ENCODE measurements at places on chromosomes 1 and 21. TPM values are rescaled to one million over a fixed set of nuclear protein-coding genes. Genes with fewer than 3 reads are reported as not detected.

The CRABP2 gene
- 6.8 TPM for total RNA-seq

The EPHA8 gene
- total RNA-seq = 6.0 TPM

The KCND3 gene
- 6.6 TPM for total RNA-seq

The CD5L gene
- total RNA-seq = 0.25 TPM

The ESPN gene
- total RNA-seq = 404 TPM

The INKA2 gene
- 6.7 TPM for total RNA-seq

The SYTL1 gene
- total RNA-seq = 2.3 TPM

The TBX19 gene
- total RNA-seq = 2.7 TPM

The ZNF683 gene
- total RNA-seq = 63.9 TPM

The IL22RA1 gene
- 0.31 TPM for total RNA-seq

Measured in testis (tissue), 5 donors.